ENCODE measurements at places on chromosomes 5 and 9. TPM values are rescaled to one million over a fixed set of nuclear protein-coding genes. Genes with fewer than 3 reads are reported as not detected.

DNA sequence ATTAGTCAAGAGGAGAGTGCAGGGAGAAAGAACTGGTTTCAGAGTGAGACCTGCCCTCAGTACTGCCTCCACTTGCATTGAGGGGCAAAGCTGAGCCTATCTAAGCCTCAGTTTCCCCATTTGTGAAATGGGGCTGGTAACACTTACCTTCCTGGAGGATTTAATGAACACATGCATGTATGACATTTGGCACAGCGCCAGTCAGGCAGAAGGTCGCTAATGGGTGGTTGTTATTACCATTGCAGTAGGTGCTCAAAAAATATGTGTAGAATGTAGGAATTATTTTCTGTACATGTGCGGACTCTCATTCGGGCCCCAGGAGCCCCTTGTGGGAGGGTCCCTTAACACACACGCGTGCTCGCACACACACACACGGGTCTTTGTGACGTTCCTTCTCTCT, 10.9 kb downstream of the FAT2 start:
- no peak for DNase-seq

DNA sequence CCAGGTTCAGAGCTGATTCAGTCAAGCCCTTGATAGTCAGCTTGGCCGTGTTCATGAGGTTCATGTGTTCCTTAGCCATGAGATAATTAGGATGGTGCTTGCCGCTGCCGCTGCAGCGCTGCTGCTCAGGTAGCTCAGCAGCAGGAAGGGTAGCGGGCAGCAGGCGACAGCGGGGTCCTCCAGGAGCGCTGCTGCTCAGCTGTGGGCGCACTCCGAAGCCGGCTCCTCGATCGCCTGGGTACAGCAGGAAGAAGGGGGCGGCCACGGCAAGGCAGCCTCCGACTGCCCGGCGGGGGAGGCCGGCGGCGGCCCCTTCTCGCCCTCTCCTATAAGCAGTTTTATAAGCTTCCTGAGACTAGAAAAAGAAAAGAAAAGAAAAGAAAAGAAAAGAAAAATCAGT, 1253.6 kb downstream of the EFNA5 start:
- DNase-seq: no peak

DNA sequence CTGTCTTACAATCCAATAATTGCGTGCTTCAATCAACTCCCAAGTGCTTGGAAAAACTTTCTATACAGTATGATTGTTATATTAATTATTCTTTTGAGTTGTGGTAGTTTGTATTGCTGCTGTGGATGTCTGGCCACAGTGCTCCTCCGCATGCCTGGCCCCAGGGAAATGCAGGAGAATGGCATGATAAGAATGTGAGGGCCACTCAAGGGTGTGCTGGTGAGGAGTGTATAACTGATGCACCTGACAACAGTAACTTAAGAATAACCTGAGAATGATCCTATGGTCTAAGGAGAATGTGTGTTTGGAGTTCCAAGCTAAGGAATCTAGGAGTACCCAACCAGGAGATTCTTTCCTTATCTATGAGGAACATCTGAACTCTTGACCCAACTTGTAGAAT, 152.9 kb upstream of the APC start:
- no peak for DNase-seq

DNA sequence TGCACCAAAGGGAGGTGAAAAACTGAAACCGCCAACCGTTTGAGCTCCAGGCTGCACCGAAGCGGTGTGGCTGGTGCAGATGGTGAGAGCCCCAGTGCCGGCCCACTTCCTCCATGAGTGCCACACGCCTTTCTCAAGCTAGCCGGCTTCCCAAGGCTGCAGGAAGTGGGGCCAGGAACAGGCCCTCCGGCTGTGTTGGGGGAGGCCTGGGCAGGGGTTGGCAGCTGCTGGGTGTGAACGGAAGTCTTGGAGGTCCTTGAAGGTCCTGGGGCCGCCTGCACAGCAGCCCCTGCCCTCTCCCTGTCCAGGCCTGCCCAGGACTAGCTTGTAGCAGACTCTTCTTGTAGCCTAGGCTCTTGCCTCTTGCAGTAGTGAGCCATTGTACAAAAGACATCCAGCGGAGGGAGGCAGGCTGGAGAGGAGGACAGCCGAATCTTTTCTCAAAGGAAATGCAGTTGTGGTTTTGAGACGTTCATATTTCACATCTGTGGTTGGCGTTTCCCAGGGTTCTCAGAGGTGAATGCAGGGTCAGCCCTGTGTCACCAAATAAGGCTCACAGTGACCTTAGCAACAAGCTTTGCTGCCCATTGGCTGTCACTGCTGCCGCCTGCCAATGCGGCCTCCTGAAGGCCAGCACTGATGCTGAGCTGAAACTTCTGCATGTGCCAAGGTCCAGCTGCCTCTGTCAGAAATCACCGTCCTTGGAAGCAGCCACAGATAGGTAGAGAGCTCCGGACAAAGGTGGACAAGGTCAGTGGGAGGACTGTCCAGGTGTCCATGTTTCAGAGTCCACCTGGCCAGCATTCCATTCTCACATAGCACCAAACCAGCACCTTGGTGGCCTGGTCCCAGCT, 23.9 kb downstream of the IRF1 start:
- no peak for DNase-seq

DNA sequence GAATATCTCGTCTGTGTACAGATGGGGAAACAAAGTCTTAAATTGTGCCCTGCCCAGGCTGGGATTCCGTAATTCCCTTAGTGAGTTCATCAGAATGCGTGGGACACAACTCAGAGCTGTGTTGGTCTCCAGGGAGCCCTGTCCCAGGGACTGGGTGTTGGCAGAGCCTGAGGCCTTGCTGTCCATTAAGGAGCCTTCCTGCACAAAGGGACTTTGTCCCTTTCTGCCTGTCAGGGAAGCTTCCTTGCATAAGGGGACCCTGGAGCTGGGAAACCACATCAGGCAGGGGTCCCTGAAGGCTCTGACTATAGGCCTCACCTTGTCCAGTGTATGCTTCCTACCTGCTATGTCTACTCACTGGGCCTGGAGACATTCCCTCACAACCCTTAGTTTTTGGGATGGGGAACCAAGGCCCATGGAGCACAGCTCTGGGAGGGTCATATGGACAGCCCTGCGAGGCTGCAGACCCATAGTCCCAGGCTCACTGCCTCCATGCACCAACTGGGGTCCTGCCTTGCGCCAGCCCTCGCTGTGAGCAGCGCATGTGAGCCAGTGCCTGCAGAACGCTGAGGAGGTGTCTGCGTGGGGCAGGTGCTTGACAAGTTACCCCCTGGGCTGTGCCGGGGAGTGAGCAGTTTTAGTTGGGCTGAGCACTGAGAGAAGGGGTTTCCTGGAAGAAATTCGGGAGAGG, 1.6 kb downstream of the CARD19 start:
- DNase-seq: no peak

DNA sequence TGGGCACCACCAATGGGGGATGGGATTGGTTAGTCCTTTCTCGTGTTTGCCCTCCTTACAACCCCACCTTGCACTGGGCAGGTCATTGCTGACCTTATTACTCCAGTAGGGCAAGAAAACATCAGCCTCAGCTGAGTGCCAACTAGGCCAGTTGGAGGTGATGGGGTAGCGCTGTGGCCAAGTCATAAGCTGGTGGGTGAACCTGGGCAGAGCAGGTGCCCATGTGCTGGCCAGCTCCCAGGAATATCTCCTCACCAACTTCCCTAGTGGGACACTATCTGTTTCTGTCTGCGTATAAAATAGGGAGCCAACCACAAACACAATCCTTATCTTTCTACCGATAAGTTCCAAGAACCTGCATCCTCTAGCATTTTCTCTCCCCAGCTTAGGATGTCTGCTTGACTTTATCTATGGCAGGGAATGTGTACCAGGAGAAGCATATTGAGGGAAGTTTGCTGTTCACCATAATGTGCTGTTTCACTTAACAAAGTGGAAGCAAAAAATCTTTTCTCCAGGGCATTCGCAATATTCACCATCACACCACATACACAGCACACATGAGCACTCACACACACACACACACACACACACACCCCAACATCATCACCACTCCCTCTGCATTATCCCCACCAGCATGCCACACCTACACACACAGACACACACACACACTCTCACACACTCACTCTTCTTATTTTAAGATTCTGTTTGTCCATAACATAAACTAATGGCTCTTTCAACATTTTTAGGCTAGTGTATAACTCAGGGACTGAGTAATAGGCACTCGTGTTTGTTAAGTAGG, 390.0 kb downstream of the ENC1 start:
- no peak for DNase-seq

GRCh38 chr9:5269249-5269715, 35.2 kb downstream of the RLN2 start:
- DNase-seq: peak; percentile 3

GRCh38 chr9:129108805-129109536, 1.6 kb downstream of the CRAT start:
- DNase-seq: no peak

- DNase-seq: no peak
Measured at GRCh38 chr9:130143958-130144366, 28.2 kb upstream of the NCS1 start.

GRCh38 chr9:99906403-99907207, at the start of gene STX17:
Gene STX17, plus strand, starts transcription at chr9:99906654. Its CDS starts 8,586 bp downstream, at chr9:99915240.
- DNase-seq: peak; percentile 16

DNA sequence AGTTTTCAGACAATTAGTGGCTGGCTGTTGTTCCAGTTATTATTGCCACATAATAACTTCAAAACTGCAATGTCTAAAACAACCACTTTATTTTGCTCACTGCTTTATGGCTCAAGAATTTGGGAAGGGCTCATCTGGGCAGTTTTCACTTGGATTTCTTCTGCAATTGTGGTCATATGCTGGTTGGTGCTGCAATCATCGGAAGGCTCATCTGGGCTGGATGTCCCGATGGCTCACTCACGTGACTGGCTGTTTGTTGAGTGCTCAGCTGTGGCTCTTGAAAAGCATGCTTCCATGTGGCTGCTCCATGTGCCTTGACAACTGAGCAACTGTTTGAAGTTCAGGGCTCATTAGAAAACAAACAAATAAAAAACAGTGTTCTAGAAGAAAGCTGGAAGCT, 1032.5 kb downstream of the DTWD2 start:
- no peak for DNase-seq

- DNase-seq: no peak
Measured at GRCh38 chr5:125402787-125403186, 656.3 kb upstream of the ZNF608 start.

DNA sequence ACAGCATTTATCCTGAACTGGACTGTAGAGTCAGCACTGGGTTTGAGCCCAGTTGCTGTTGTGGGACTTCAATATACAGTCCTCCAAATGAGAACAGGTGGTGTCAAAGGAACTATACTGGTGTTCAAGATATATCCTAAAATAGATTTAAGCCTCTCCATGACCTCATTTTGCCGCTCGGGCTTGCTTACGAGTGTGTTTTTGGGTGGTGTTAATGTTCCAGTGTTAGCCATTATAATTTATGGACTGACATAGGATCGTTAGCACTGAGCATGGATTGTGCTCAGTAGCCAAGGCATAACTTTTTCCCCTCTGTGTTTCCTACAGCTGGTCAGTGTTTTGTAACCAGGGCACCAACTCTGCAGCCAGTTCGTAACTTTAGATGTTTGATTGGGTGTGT, 306.6 kb downstream of the SPATA31D1 start:
- no peak for DNase-seq

DNA sequence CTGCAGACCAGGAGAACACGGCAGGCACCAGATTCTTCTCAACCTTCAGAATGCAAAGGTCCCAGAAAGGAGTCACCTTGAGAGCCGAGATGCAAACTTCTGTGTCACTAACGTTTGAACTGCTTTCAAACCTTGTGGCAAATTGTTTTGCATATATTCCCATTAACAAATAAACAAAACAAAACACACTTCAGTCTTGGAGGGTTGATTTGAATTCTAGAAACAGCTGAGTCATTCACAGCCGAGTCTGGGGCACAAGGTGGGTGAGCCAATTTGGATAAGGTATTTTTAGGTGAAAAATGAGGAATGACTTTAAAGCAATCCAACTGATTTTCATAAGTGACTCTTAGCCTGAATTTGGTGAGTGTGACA, 38.8 kb upstream of the ANKRD33B start:
- DNase-seq: no peak

- no peak for DNase-seq
Measured at GRCh38 chr5:54551926-54552325, 34.4 kb downstream of the SNX18 start.

DNA sequence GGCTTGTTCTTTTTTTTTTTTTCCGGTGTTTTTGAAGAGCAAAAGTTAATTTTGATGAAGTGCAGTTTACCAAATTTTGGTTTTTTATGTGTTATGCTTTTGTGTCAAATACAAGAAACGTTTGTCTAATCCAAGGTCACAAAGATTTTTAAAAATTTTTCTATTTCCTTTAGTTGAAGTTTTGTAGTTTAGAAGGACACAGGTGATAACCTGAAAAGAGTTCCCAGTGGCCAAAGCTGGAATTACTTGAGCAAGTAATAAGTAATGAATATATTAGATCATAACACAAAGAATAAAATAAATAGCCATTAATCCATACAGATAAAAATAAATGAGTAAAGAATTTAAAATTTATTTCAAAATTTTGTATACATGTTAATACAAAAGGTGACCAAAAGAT, 71.5 kb downstream of the FCHO2 start:
- no peak for DNase-seq

- DNase-seq: no peak
Measured at GRCh38 chr9:127455324-127455992, 4.1 kb downstream of the LRSAM1 start.

DNA sequence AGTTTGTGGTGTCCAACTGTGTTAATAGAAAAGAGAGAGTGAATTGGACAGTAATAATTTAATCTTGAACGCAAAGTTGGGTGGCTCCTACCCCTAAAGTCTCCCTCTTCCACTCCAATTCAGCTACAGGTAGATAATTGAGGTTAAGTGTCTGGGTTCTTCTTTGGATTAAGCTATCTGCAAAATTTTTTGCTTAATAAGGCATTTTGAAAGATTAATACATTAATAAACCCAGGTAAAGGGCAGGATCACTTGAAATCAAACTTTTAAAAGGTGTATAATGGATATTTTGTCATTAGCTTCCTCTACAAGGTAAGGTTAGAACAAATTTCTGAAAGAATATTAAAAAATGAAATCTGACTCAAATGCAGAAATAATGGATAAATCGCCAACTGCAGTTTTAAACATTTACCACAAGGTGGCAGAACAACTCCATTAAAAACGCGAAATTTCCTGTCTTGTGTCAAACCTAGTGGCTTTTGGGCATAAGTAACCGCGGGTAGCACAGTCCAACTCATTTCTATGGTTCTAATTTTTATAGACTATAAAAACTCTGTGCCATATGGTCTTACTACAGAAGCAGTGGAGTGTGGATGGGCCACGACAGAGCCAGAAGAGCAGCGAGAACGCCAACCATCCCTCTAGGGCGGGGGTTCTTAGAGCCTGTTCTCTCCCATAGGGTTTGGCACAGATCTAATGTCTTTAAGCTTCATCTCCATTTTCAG, 276.5 kb downstream of the ARHGEF28 start:
- DNase-seq: no peak

- no peak for DNase-seq
Measured at GRCh38 chr9:129343424-129344375, 165.6 kb upstream of the IER5L start.

- DNase-seq: no peak
Measured at GRCh38 chr9:38196714-38197113, 127.7 kb upstream of the SHB start.

IFT74 gene
- polyA plus RNA-seq: 9.4 TPM

PCDHB2 gene
- 0.86 TPM for polyA plus RNA-seq

C9 gene
- 0.02 TPM for polyA plus RNA-seq

PRUNE2 gene
- 1.1 TPM for polyA plus RNA-seq

CNTLN gene
- polyA plus RNA-seq: 11.7 TPM

EXOC3 gene
- polyA plus RNA-seq: 32.9 TPM

PCDHA3 gene
- polyA plus RNA-seq: 0.20 TPM

TMEM8B gene
- 4.7 TPM for polyA plus RNA-seq

RGS7BP gene
- polyA plus RNA-seq: not detected

TAF11L5 gene
- not detected for polyA plus RNA-seq

BARHL1 gene
- not detected for polyA plus RNA-seq

All from AG04450 (cell line).